Fibroblast of skin of right quadriceps (primary cell): ENCODE measurements at places on chromosomes 4 and X.

GRCh38 chrX:31323658-31324057 lies 251.8 kb upstream of the FTHL17 start:
- DNase-seq = no peak

DNA sequence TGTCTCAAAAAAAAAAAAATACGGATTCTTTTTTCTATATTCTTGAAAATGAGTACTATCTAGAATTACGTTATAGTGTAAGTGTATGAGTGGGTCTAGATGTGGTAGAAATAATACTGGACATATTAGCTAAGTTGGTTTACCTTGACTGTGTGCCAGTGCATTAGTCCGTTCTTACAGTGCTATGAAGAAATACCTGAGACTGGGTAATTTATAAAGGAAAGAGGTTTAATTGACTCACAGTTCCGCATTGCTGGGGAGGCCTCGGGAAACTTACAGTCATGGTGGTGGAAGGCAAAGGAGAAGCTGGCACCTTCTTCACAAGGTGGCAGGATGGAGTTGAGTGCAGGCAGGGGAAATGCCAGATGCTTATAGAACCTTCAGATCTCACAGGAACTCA lies 92.4 kb downstream of the ARHGAP10 start:
- no peak for DNase-seq

- no peak for DNase-seq
These were observed 404.2 kb downstream of the MID1IP1 start for GRCh38 chrX:39205467-39205866.

GRCh38 chrX:19863857-19864223 lies 23.6 kb downstream of the SH3KBP1 start:
- DNase-seq = no peak

DNA sequence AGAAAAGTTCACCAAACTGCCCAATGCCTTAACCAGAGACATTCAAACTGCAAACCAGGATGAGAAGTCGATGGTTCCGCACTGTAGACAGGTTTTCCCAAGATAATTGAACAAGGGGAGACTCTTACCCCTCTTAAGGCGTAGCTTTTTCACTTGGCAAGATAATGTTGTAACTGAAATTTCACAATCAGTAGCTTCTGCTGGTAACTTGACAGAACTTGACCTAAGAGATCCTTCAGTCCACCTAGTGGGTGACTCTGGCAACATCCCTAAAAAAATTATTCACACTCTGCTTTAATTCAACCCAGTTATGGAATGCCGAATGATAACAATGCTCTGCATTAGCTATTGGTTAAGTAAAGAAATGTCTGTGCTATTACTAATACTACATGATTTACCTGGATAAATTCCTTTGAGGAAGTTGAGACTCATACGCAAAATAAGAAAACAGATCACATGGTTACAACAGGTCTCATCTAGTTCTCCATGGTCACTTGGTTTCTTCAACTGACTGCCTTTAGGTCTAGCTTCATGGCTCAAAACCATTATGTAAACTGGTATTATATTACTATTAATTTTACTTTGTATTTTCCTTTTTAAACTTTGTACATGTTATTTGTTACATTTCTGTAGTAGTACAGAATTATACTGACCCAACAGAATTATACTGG lies 9.1 kb downstream of the ELF2 start:
- peak; percentile 43 for DNase-seq

- no peak for DNase-seq
These were observed 42.1 kb downstream of the NFKB1 start for GRCh38 chr4:102543030-102543928.

- no peak for DNase-seq
These were observed 95.8 kb upstream of the LDB2 start for GRCh38 chr4:16993956-16994840.

DNA sequence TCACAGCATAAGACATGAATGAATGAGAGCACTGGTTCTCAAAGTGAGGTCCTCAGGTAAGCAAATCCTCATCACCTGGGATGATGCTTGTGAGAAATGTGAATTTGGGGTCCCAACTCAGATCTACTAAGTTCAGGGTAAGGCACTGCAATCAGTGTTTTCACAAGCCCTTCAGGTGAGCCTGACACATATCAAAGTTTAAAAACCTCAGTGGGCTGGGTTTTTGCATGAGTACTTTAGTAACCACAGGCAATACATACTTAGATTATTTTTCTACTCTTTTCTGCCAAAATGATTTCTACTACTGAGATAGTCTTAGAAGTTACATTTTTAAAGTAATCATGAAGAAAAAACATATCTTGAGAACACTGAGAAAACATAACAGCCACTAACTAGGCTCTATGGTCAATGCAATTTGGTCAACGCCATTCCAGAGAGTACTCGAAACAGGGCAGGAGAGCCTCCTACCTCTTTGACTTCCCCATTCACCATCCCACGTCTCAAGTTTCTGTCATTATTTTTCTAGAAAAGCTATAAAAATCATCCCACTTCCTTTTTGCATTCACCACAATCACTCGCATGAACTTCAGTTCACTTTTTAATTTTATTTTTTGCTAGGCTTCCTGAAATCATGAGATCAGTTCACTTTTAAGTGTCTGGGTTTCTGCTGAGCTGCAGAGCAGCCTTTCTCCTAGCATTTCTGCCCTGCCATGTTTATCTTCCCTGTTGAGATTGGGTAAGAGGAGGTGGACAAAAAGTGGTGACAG lies 73.8 kb downstream of the MFAP3L start:
- no peak for DNase-seq

DNA sequence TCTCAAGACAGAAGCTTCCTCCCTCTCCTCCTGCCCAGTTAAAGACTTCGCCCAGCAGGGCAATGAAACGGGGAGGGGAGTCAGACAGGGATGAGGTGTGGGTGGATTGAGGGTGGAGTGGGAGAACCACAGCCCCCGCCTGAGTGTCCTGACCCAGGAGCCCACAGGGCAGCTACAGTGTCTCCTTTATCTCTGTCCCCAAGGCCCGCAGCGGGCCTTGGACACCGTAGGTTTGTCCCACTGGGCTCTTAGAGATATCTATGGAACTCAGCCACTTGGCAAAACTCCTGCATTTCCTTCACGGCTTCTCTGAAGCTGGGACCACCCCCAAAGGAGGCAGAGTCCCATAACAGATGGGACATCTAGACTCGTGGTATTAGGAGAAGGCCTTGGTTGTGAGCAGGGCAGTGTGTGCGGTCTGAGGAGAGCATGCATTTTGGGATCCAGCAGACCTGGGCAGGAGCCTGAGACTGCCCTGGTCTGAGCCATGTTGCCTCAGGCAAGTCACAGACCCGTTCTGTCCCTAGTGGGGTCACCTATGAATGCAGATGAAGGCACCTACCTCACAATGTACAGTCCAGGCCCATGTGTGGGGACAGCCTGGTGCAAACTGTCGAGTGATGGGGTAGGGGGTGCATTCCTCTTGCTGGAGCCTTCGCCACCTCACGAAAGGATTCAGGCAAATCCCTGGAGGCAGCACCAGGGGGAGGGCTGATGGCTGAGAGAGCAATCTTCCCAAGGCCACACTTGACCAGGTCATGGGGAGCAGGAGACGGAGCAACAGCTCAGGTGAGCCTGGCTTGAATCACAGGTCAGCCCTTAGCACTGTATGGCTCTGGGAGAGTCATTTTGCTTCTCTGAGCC lies 225.7 kb upstream of the PSAPL1 start:
- DNase-seq = no peak

DNA sequence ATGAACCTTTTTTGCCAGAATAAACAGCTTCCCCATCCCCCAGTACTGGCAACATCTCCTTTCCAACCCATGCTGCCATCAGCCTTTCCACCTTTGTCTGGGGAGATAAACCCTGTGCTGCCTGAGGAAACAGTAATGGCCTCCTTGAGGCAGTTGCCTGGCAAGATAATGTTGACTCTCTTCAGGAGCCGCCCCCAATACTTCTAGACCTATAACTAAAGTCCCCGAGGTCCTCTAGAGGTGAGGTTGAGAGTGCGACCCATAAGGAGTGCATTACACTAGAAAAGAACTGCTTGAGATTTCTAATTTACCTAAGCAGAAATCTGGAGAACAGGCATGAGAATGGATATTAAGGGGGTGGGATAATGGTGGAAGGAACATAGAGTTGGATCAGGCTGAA lies 963.2 kb upstream of the PCDH7 start:
- DNase-seq = no peak

- no peak for DNase-seq
These were observed 17.4 kb upstream of the ARMCX2 start for GRCh38 chrX:101677028-101677427.

- DNase-seq = no peak
These were observed 393.6 kb downstream of the PDGFC start for GRCh38 chr4:156578005-156578404.

DNA sequence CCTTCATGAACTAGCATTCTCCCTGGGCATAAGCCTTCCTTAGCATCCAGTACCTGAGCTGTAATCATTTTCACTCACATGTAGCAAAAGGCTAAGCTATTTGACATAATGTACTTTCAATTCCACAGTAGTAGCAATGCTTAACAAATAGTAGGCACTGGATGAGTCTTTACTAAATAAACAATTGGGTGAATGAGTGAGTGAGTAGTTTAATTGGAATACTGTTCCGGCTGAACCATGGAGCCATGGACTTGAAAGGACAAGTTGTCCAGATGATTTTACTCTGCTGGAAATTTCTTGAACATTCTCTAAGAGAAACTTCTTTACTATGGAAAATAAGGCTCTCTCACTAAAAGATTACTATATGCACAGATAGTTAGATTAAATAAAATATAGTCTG lies 159.3 kb downstream of the FAM47B start:
- DNase-seq = no peak

DNA sequence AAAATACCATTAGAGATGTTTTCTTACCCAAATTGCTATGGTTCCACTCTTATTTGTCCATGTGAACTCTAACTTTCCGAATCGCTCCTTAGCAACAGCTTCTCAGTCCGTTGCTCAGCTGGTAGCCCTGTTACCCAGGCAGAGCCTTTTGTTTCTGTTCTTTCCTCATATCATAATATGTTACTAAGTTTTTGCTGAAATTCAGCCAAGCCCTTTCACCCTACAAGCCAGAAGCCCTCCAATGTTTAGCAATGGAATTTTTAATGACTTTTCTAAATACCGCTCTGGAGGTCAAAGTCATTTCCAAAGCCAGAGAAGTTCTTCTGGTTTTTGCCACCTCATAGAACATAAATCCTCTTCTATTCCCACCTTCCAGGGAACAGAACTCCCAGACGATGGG lies 1029.5 kb downstream of the C4orf33 start:
- DNase-seq = peak; percentile 1

GRCh38 chrX:129493643-129494042 lies 29.6 kb downstream of the SMARCA1 start:
- DNase-seq = peak; percentile 19

GRCh38 chr4:153661215-153661822 lies 22.8 kb upstream of the TLR2 start:
- DNase-seq = no peak

GRCh38 chr4:4430492-4431195 lies 43.7 kb downstream of the NSG1 start:
- DNase-seq = peak; percentile 93

- peak; percentile 46 for DNase-seq
These were observed 222.6 kb downstream of the ENOX2 start for GRCh38 chrX:130680164-130681035.

DNA sequence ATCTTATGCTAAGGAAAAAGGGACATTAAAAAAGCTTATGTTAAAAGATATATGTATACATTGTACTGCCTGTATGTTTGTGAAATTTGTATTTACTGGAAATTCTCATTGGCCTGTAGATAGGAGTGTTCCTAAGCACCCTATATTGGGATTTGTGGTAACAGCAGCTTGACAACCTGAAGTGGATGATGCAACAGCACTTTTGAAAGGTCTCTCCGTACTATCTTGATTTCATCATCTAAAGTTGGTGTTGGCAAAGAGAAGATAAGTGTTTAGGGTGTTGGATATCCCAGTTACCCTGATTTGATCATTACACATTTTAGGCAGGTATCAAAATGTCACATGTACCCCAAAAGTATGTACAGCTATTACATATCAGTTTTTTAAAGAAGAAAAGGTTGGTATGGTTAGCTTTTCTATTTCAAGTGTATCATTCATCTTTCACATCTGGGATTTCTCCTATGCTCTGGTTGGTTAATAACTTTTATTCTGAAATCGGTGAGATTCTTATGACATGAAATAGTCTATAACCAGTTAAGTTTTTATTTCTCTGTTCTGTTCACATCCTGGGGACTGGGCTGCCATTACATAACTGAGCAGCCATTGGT lies 10.3 kb downstream of the HADH start:
- DNase-seq = no peak

GRCh38 chr4:48071191-48071590 lies 54.6 kb downstream of the NIPAL1 start:
- no peak for DNase-seq

- DNase-seq = peak; percentile 83
These were observed 221.7 kb downstream of the APBB2 start for GRCh38 chr4:40992472-40993295.

DNA sequence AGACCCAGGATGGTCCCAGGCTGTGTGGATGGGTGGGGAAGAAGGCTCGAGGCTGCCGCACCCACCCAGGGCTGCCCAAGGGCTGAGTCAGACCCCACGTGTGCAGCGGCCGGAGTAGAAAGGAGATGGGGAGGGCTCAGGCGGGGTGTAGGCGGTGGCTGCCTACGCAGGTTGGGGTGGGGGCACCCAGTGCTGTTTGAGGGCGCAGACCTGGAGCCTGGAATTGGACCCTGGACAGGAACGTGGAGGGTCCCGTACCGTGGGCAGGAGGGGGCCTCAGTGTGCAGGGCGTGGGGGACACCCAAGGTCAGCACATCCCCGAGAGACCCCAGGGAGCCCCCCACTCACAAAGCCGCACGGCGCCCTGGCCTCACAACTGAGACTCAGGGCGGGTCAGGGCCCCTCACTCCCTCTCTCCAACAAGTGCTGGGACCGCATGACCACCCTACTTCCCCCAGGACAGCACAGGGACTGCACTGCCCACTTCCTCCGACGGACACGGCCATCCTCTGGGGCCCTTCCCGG lies 79.9 kb downstream of the FAM53A start:
- no peak for DNase-seq

- DNase-seq = no peak
These were observed 56.4 kb upstream of the DRP2 start for GRCh38 chrX:101163166-101163565.

DNA sequence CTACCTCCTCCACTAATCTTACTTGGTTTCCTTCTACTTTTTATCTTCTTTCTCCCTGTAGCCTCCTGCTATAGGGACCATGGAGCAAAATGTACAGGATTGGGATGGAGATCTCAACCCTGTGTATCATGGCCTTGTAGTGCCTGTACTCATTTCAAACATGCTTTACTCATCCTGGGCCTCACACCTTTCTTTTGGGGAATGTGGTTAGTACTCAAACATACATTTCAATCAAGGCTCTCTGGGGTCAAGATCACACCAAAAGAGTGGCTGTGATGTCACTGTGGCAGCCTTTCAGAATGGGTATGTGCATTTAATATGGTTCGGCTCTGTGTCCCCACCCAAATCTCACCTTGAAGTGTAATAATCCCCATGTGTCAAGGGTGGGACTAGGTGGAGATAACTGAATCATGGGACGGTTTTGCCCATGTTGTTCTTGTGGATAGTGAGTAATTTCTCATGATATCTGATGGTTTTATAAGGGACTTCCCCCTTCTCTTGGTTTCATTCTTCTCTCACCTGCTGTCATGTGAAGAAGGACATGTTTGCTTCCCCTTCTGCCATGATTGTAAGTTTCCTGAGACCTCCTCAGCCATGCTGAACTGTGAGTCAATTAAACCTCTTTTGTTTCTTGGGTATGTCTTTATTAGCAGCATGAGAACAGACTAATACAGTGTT lies 205.1 kb downstream of the RASL11B start:
- no peak for DNase-seq
